Thoracic aorta (tissue), 2 donors: ENCODE measurements at places on chromosomes 3 and 15.

DNA sequence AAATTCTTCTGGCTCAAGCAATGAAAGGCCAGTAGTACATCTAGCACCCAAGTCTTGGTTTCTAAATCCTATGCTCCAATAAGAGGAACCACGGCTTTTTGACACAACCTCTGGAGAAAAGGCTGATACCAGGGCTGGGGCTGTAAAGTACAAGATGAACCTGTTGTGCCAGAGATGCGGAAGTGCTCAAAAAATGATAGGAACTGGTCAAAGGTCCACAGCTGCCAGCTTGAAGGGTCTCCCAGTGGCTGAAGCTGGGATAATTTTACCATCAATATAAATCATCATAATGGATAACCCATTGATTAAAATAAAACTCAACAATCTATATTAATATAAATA, 558 bp upstream of the NCEH1 start:
- no peak for DNase-seq

- DNase-seq = no peak
These were observed 99.5 kb downstream of the DNAJB8 start for GRCh38 chr3:128367221-128367620.

DNA sequence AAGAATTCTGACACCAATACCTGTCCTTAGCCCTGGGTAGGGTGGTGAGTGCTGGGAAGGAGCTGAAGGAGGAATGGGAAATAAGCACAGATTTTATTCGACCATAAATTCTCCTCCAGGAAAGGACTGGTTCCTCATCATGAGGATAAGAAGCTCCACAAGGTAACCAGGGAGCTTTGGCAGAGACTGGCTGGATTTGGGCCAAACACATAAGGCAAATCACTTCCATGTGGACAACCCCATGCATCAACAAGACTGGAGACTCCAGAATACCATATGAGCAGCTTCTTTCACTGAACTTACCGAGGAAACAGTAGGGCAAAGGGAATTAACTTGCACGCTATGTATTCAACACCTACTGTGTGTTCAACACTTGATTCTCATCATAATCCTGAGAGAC, 312.5 kb downstream of the NTRK3 start:
- DNase-seq = no peak

DNA sequence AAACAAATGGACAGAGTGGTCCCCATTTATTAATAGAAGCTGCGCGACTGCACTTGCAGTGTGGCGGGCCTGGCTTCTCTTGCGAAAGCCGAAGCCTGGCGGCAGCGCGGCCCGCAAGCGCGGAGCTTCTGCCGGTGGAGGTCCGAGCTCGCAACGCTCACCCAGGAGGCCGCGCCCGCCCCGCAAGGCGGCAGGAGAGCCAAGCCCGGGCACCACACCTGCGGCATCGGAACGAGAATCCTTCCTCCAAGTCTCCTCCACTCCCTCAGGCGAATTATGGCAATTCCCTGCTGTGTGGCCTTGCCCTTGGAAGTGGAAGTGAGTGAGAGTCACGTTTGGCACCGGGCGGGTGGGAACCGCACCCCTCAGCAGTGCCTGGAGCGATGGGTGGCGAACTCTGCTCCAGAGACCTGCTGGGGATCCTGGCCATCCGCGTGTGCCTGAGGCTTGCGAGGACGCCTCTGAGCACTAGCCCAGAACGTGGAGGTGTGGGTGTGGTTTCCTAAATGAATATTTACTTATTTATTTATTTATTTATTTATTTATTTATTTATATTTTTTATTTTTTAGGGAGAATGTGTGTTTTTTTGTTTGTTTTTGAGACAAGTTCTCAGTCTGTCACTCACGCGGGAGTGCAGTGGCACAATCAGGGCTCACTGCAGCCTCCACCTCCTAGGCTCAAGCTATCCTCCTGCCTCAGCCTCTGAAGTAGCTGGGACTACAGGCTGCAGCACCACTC, 133.7 kb upstream of the UBE2E1 start:
- no peak for DNase-seq

DNA sequence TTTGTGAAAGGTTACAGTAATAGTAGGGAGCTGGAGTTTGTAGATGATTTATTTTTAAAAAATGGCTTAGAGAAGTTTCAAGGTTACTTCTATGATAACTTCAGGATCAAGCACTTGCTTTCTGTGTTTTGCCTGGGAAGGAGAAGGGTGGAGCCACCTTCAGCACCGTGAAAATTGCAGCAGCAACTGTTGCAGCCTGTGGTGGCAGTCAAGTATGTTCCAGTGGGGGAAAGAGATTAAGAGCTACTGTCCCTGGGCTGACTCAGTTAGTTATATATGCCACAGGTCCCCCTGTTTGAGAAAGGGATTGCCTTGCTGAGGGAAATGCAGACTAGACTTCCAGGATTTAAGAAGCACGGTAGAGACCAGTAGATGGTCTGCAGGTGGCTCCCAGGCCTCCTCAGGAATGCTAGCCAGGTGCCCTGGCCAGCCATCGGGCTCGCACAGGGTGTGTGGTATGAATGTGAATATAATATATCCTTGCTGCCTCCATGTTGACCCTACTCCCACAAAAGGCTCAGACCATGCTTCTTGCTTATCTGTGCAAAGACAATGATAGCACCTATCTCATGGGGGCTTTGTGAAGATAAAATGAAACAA, 389.5 kb downstream of the CACNA2D3 start:
- DNase-seq = no peak

- DNase-seq = no peak
These were observed 54.9 kb upstream of the SNRK start for GRCh38 chr3:43231276-43232000.

- DNase-seq = no peak
These were observed 105.0 kb downstream of the SSR3 start for GRCh38 chr3:156449710-156450574.

DNA sequence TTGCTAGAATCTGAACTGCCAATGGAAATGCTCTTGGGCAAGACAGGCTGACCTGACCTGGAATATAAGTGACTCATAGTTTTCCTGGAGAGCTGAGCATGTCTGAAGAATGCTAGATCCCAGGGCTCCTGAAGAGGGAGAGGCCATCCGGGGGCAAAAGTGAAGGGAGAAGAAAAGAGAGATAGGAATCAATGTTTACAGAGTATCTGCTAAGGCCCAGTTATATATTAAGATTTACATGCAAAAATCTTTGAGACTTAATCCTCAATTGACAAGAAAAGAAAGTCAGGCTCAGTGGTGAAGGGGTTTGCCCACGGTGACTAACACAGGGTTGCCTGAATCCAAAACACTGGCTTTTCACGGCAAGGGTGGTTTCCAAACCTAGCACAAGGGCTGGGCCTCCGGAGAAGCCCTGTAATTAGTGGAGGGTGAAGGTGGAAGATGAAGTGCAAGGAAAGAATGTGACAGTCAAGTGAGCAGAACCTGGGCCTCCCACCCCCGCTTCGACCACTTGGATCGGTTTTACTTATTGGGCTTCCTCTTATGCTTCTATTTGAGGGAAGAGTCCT, 91.7 kb upstream of the FGF12 start:
- no peak for DNase-seq

- no peak for DNase-seq
These were observed 25.7 kb downstream of the ACKR4 start for GRCh38 chr3:132622761-132623160.

DNA sequence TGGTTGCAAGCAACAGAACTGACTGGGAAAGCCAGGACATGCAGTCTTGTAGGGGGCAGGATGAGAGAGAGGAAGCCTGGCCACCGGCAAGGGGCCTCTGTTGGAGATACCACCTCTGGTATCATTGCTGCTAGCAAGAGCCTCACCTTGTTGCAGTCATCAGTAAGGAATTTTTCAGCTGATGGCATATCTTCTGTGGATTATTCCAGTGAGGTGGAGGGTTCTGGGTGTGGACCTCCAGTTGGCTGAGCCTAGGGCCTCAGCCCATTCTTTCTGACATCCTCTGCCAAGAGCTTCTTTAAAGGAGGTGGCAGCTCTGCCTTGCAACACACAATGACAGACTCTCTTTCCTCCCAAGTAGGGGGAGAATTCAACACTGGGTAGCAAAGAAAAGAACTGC, 128.9 kb downstream of the AQP9 start:
- DNase-seq = no peak

DNA sequence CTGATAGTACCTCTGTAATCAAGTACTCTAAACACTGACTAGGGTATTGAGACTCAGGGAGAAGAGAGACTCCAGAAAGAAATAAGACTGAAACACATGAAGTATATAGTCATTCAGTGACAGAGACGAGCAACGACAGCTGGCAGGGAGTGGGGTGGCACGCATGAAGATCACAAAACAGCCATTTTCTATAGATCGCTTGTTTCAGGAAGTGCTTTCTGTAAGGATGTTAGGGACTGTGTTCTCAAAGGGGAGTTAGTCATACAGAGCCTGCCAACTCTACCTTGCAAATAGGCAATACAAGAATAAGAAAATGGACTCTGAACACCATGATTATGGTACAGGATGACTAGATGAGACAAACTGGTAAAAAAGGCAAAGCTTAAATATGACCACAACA, 139.5 kb downstream of the TBL1XR1 start:
- DNase-seq = no peak

DNA sequence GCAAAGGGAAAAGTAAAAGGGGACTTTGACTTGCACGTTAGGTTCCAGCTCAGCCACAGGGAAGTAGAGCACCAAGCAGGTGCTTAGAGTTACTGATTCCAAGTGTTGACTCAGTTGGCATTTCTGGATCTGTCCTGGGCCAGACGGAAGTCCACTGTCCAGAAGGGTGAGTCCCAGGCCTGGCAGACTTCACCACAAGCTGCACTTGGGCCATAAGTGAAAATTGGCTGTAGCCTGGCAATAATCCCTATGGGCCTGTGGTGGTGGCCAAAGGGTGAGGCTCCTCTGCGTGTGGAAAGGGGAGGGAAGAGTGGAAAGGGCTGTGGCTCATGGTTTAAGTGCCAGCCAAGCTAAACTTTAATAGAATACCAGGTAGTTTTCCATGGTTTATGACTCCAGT, 121.5 kb downstream of the DTWD1 start:
- no peak for DNase-seq

- no peak for DNase-seq
These were observed 31.7 kb downstream of the AKAP13 start for GRCh38 chr15:85412066-85412465.

DNA sequence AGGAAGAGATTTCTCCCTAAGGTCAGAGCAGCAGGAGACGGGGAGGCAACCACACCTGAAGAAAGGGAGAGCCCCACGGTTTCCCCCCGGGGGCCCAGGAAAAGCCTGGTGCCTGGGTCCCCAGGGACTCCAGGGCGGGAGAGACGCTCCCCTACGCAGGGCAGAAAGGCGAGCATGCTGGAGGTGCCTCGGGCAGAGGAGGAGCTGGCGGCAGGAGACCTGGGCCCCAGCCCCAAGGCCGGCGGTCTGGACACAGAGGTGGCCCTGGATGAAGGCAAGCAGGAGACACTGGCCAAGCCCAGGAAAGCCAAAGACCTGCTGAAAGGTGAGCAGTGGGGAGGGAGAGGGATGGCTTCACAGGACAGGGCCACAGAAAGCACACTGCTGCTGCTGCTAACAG, 26.2 kb upstream of the SLC28A1 start:
- no peak for DNase-seq

- no peak for DNase-seq
These were observed 69.5 kb downstream of the C3orf38 start for GRCh38 chr3:88219138-88219792.

DNA sequence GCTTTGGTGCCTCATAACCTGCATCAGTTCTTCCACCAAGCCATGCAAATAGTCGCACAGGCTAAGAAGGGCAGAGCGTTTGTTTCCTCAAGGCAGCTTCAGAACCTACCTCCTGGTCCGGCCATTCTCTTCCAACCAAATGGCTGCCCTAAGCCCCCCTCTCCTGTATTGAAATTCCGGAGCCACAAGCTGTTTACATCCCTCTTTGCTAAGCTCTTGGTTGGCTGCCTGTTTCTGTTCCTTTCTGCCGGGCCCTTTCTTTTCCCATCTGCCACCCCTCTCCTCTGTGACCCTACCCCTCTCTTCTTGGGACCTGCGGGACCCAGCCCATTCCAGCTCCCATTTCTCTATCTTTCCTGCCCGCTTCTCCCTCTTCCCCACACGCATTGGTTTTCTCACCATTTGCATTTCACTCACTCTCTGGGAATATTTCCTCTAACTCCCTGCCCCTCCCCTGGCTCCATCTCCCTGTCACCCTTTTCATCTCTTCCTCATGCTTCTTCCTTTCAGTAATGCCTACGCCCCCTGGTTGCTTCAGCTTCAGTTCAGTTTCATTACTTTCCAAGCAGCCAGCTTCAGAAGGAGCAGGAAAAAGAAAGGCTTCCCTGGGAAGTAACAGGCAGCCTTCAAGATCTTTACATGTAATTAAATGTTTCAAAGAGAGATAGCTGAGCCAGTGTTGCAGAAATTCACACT, 113.5 kb downstream of the RAB11A start:
- DNase-seq = no peak

- DNase-seq = no peak
These were observed 68.6 kb downstream of the DCUN1D1 start for GRCh38 chr3:182911782-182912111.

- no peak for DNase-seq
These were observed 25.1 kb upstream of the PROK2 start for GRCh38 chr3:71810056-71810455.

DNA sequence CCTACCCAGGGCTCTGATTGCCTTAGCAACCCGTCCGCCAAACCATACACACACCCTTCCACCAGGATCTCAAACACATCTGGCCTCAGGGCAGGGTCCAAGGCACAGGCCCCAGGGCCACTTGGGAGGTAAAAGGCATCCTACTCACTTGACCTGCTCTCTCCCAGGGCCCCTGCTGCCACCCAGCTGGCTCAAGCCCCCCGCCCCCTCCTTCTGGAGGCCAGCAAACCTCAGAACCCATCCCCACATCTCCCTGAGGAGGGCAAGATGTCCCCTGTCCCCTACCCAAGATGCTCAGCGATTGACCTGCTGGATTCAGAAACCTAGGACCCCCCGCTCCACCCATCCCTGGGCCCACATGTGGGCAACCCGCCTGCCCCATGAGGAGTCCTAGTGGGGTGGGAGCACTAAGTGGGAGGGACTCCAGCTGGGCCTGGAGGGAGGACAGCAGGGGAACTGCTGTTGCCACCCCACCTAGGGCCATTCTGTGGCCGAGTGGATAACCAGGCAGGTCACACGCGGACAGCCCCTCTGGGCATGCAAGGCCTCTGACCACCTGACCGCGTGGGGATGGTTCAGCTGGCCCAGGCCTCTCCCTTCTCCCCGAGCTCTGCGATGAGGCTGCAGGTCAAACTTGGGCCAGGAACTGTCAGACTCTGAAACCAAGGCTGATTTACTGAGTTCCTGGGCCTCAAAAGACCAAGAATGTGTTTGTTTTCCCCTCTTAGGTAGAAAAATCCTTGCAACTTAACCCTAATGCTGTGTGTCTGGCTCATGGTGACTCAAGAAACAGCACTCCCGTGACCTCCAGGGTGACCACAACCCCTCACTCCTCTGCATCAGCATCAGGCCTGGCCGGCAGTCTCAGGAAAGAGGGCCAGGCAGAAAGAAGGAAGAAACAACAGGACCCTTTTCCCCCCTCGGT, 4.2 kb downstream of the MFGE8 start:
- DNase-seq = no peak

GRCh38 chr3:36298188-36298587, 82.1 kb upstream of the STAC start:
- no peak for DNase-seq

GRCh38 chr15:97838606-97839210, 121.8 kb upstream of the ARRDC4 start:
- DNase-seq = no peak

- no peak for DNase-seq
These were observed 169.6 kb downstream of the CFAP20DC start for GRCh38 chr3:58880182-58880581.
